ENCODE measurements at places on chromosomes 2 and 18. TPM values are rescaled to one million over a fixed set of nuclear protein-coding genes. Genes with fewer than 3 reads are reported as not detected.

VWC2L gene
- not detected for total RNA-seq

DNA sequence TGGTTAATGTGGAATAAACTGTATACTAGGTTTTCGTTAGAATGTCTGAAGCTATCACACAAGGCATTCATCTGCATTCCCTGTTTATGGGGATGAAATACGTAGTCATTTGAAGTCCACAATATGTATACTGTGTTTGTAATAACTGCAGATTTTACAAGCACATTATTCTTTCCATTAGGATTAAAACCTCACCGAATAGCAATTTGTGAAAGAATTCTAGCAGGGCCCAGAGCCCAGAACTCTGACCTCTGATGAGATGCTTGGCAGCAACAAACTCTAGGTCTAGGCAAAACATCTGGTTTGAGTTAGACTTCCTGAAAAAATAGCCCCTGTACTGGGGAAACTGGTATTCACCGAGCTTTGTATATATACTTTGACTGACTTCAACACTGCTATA lies 158.2 kb downstream of the SRBD1 start:
- peak; percentile 26 for DNase-seq

CSRNP3 gene
- 5.5 TPM for total RNA-seq

DNA sequence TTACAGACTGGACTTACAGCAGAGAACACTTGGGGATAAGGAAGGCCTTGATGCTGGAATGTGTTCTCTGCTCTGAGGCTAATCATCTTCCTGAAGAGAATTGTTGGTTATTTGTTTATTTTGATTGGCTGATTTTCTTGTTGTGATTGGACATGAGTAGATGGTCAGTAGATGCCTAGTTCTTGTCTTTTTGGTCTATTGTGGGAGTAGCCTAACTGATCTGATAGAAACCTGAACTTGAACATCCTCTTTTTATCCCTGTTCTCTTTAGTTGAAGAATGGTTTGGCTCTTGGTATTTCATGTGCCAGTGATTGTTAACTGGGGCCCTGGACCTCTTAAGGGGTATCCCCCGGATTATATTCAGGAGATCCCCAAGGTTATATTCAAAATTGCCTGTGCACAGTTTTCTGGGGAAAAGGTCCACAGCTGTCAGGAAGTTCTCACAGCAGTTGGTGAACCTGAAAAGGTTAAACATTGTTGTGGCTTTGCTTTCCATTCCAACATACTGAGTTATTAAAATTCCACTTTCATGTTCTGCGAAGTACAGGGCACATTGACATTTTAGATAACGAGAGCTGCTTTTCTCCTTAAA lies 13.6 kb downstream of the TWSG1 start:
- no peak for DNase-seq

HOXD10 gene
- total RNA-seq = not detected

TUBB6 gene
- 258 TPM for total RNA-seq

DNA sequence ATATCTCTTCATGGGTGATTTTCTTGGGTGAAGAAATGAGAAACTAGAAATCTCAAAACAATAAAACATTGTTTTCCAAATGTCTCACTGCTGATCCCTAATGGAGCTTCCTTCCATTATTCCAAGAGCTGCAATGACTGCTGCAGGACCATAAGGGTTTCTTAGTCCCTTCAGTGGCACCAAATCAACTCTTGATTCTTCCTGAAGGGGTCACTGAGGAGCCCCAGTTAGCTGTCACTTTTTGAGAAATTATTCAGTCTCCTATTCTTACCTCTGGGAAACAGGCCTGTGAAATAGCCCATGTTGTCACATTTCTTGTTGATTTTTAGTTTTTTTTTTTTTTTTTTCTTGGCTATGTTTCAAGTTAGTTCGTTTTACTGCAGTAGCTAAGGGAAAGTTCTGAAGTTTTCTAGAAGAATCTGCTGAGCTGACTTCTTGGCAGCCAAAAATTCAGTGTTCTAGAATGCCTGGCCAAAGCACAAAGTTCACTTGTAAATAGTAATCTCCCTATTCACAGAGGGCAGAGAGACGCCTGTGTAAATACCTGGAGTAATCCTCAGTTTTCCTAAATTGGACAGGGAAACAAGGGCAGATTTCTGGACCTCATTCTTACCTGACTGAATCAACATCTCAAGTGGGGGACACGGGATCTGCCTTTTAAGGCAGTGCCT lies 480.0 kb downstream of the RIT2 start:
- DNase-seq = no peak

TRIM43 gene
- not detected for total RNA-seq

LIMS3 gene
- 5.4 TPM for total RNA-seq

RAX gene
- total RNA-seq = not detected

HOXD13 gene
- total RNA-seq = not detected

NFU1 gene
- total RNA-seq = 103 TPM

DNA sequence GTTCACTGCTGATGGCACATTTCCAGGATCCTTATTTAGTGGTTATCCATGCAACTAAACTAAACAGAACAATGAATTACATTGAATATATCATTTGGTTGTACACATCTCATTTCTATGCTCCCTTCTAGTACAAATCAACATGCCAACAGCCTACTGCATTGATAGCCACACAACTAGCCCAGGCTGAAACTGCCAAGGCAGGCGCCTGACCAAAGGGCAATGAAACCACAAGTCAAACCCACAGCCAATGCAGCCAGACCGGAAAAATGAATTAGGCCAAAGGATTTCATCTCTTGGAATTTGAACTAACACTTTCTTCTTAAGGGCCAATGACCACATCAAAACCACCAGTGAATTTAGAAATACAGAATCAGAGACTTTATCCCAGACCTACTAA lies 196.4 kb downstream of the NOL4 start:
- no peak for DNase-seq

- no peak for DNase-seq
Measured at GRCh38 chr2:241673189-241673663, 13.4 kb downstream of the DTYMK start.

PTPRN gene
- total RNA-seq = 0.59 TPM

RAB27B gene
- total RNA-seq = 0.05 TPM

FNDC4 gene
- 2.4 TPM for total RNA-seq

GRCh38 chr2:203989521-203989920 lies 53.0 kb downstream of the ICOS start:
- DNase-seq = no peak

GRCh38 chr2:130756053-130756873 lies 923 bp downstream of the AMER3 start:
- no peak for DNase-seq

ABCA12 gene
- 0.02 TPM for total RNA-seq

Data from heart left ventricle (tissue), 16 donors.